ENCODE measurements at places on chromosomes 6 and 20. TPM values are rescaled to one million over a fixed set of nuclear protein-coding genes. Genes with fewer than 3 reads are reported as not detected.

Gene LPIN3
- 5.1 TPM for total RNA-seq

Gene KIF16B
- total RNA-seq: 9.8 TPM

Gene PXDC1
- total RNA-seq: 52.7 TPM

- peak; percentile 90 for DNase-seq
These were observed at the start of gene GNAS-AS1 for GRCh38 chr20:58850693-58851174. Gene GNAS-AS1 (minus strand): TSS chr20:58850902.

- DNase-seq: no peak
These were observed 84.8 kb downstream of the TRERF1 start for GRCh38 chr6:42366999-42367352.

GRCh38 chr6:42260972-42261371, 43.3 kb upstream of the MRPS10 start:
- DNase-seq: no peak

DNA sequence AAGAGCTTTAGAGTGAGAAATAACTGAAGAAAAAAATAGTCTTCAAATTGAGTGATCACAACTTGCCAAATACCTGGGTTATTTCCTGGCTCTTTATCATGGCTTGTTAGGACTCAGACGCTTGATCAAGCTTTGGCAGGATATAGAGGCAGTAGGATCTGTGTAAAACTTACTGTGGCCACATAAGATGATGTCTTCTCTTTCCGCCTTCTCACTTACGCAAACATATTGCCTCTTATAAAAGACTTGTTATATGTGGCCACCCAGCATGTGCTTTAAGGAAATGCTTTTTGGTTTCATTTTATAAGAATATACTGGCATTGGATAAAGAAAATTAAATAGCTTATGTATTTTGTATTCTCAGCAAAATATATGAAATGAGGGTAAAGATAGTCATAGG, 101.8 kb upstream of the AKIRIN2 start:
- DNase-seq: no peak

GRCh38 chr20:21570285-21570992, 56.6 kb upstream of the NKX2-2 start:
- DNase-seq: no peak

- DNase-seq: peak; percentile 96
These were observed 9.0 kb downstream of the EXOC2 start for GRCh38 chr6:683742-684440.

DNA sequence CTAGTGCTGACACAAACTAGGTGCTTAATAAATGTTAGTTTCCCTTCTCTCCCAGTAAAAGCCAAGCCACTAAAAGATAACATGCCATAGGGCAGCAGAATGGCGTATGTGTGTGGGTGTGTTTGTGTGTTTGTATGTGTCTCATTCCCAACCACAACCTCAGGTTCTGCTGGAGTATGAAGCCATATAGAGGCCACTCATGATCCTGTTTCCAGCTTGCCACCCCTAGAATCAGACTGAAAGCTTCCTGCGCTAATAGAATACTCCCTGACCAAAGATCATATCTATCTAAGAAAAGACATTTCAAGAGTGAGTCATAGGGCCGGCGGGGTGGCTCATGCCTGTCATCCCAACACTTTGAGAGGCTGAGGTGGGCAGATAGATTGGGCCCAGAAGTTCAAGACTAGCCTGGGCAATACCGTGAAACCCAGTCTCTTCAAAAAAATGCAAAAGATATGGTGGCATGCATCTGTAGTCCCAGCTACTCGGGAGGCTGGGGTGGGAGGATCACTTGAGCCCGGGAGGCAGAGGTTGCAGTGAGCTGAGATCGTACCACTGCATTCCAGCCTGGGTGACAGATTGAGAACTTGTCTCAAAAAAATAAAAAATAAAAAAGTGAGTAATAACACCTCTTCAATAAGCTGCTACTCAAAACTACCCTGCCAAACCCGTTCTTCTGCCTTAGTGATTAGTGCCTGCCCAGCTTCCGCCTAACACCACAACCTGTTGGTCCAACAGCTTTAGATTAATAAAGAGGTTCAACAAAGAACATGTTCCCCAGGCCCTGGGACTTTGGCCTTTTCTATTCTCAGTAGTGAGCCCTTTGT, 11.8 kb upstream of the SNRPC start:
- DNase-seq: peak; percentile 90

DNA sequence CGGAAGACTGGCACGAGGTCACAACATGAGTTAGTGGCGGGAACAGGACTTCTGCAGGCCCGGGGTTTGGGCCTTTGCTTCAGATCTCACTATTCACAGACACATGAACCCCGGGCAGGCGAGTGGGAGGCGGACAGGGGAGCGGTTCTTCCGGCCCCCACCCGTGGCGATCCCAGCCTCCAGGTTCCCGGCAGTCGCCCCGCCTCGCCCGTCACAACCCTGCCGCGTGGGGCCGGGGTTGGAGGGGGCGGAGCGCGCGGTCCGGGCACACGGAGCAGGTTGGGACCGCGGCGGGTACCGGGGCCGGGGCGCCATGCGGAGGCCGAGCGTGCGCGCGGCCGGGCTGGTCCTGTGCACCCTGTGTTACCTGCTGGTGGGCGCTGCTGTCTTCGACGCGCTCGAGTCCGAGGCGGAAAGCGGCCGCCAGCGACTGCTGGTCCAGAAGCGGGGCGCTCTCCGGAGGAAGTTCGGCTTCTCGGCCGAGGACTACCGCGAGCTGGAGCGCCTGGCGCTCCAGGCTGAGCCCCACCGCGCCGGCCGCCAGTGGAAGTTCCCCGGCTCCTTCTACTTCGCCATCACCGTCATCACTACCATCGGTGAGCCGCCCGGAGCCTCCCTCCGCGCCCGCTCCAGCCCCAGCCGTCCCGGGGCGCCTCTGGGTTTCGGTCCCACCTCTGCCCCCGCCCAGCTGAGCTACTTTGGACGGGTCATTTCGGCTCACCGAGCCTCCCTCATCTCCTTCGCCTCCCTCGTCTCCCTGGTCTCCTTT, at the start of gene KCNK15:
Gene KCNK15 (plus strand): TSS at position 268 of the 769 bp plus-strand sequence. CDS start 46 bp downstream, at position 314.
- DNase-seq: peak; percentile 33

GRCh38 chr6:55979526-55979925, 104.1 kb upstream of the BMP5 start:
- no peak for DNase-seq

- DNase-seq: peak; percentile 82
These were observed 18.3 kb downstream of the MARCKS start for GRCh38 chr6:113875470-113875869.

DNA sequence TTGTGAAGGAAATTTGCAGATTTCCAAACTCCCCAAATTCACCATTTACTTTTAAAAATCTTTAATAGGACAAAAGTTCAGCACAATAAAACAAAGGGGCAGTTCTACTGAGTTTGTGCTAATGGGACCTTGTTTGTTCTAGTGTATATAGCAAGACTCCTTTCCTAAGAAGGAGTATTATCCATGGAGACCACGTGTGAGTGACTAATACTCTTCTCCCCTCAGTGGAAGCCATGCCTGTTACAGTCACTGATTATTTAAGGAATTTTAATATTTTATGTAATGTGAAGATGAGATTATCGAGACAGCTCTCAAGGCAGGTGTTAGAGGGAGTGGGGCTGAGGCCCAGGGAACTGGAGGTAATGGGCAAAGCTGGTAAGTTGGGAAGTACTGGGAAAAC, 16.4 kb upstream of the QKI start:
- no peak for DNase-seq

DNA sequence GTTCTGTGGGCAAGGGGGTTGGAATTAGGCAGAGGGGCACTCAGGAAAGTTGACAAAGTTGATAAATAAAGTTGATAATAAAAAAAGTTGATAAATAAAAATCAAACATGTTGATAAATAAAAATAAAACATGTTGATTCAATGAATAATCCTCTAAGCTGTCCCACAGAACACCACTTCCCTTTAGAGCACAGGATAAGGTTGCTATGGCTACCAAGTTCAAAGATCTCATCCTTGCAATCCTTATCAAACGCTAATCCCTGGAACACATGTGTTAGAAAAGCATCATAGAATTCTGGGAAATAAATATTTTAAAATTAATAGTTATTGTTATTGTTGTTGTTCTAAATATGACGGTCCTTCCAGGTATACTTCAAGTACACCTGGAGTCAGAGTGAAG, 33.9 kb downstream of the MBOAT1 start:
- no peak for DNase-seq

Data from fibroblast of lung (primary cell).